Urinary bladder (tissue), 4 donors: ENCODE measurements at places on chromosomes 3 and 15. TPM values are rescaled to one million over a fixed set of nuclear protein-coding genes. Genes with fewer than 3 reads are reported as not detected.

GRCh38 chr15:59543721-59544547 is 67.6 kb upstream of the GCNT3 start:
- DNase-seq: no peak

GRCh38 chr15:57662091-57662744 is 44.3 kb upstream of the POLR2M start:
- DNase-seq: no peak

GRCh38 chr3:106381286-106381938 is 512.6 kb upstream of the CBLB start:
- DNase-seq: no peak

- no peak for DNase-seq
These were observed 132.4 kb upstream of the OSTN start for GRCh38 chr3:191066669-191067068.

DNA sequence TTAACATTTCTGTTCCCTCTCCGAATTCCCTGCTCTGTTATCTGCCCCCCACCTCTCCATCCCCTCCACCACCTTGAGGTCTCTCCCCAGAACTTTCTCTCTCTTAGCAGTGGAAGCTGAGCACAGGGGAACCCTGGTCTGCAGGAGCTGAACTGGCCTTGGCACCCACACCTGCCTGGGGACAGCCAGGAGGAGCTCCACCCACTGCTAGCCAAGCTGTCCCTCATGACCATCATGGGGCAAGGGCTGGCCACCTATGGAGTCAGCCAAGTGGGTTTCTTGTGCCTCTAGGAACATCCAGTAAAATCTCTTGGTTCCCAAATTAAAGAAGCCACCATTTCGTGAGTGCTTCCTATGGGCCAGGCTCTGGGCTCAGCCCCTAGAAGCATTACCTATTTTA is 276.4 kb upstream of the TLE3 start:
- no peak for DNase-seq

GRCh38 chr3:53821631-53822121 is 24.5 kb downstream of the CHDH start:
- DNase-seq: no peak

DNA sequence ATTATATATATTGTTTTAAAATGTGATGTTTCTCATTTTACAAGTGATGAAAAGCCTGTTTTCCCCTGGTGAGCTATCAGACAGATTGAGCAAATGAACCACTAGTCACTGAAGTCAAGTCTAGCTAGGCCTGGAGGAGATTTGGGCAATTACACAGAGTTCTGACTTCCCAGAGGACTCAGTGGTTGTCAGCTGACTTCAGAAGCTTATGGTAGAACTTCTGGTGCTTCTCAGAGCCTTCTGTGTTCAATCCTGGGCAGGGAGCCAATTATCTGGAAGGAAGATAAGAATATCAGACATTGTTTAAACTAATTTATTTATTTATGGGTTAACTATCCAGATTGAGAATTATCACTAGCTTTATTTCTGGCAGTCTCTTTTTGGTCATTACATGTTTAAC is 37.7 kb upstream of the NAALADL2 start:
- no peak for DNase-seq

DNA sequence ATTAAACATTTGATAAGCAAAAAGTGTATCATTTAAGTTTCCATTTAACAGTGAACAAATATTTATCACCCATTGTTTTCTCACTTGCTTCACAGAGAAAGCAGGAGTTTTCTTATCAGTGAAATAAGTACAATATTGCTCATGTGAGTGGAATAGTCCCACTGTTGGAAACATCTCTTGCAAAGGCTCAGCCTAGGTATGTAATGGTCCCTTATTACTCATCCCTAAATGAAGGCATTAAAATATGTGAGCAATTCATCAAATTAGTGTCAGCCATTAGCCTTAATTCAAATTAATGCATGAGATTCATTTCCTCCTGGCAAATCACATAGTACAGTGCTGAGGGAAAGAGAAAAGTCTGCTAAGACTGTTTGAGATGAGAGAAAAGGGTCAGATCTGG is 9.6 kb upstream of the FMN1 start:
- no peak for DNase-seq

- no peak for DNase-seq
These were observed 19.6 kb upstream of the FBXO22 start for GRCh38 chr15:75884041-75884440.

DNA sequence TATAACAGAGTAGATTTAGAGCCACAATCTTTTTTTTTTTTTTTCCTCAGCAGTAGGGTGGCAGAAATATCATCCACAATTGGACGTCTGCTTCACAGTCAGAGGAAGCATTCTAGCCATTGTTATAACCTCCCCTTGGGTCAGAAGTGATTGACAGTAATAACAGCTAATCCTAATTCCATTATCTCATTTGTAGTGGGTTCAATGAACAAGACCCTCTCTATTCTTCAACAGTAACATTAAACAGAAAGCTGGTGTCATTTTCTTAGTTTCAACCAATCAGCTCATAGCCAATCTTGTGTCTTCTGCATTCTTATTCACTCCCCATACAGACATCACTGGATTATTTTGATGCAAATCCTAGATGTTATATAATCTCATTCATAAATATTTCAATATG is 44.6 kb downstream of the QTRT2 start:
- no peak for DNase-seq

PLS1 gene
- total RNA-seq: 29.8 TPM

GPR171 gene
- total RNA-seq: 0.63 TPM

SEMA3G gene
- total RNA-seq: 7.6 TPM

RRP9 gene
- total RNA-seq: 7.7 TPM

CSPG4 gene
- 30.6 TPM for total RNA-seq

ARHGEF3 gene
- total RNA-seq: 30.1 TPM

TIGIT gene
- total RNA-seq: 0.21 TPM
